ENCODE measurements at places on chromosomes 11 and 22. TPM values are rescaled to one million over a fixed set of nuclear protein-coding genes. Genes with fewer than 3 reads are reported as not detected.

Gene MISFA
- polyA plus RNA-seq, result 1.3 TPM

GRCh38 chr11:113974741-113975470, at the start of gene HTR3A:
Gene HTR3A (plus strand): TSS chr11:113975108. CDS start chr11:113975326, 218 bp downstream.
- no peak for DNase-seq

DNA sequence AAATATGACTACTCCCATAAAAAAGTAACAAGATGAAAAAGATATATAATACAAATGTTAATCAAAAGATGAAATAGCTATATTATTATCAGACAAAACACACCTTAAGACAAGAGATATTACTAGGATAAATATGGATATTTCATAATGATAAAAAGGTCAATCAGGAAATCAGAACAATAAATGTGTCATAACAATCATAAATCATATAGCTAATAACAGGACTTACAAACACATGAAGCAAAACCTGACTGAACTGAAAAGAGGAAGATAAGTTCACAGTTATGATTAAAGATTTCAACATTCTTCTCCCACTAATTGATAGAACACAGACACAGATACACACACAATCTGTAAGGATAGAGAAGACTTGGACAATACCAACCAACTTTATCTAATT, 47.2 kb downstream of the EIF3M start:
- DNase-seq, result no peak

GRCh38 chr22:46783721-46784120, 21.3 kb downstream of the TBC1D22A start:
- no peak for DNase-seq

DNA sequence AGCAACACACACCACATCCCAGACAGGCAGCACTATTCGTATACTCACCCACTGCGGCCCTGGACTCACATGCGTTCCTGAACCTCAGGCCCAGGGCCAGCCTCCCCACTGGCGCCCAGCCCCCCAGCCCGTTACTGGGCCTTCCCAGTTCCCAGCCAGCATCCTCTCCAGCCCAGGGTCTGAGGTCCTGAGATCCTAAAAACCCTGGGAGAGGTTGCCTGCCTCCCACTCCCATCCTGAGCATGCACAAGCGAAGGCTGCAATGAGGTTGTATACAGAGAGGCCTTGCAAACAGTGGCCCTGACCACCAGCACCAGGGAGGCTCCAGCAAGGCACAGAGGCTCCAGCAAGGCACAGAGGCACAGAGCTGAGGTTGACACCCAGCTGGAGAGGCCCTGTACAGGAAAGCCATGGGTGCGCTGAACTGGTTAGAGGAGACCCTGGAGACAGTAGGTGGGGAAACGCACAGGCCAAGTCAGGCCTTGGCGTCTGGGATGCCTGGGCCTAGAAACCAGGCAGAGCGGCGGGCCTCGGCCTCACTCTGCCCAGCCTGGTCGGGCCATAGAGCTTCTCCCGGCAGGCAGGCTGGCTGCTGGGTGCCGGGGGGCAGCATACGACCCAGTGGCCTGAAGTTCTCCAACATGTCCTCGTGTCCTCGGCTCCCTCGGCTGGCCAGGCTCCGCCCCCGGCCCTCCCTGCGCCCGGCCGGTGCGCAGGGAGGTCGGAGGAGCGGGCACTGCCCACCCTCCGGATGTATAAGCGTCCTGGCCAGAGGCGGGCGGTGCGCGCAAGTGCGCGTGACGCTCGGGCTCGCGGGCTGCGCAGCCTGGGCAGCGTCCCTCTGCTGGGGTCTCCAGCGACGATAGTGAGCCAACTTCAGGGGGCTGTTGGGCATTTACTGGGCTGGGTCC, 2.3 kb upstream of the TBX1 start:
- DNase-seq, result no peak

GRCh38 chr11:79040348-79040747, 400.5 kb downstream of the TENM4 start:
- no peak for DNase-seq

GRCh38 chr22:21700822-21701221, 34.8 kb downstream of the YPEL1 start:
- no peak for DNase-seq

DNA sequence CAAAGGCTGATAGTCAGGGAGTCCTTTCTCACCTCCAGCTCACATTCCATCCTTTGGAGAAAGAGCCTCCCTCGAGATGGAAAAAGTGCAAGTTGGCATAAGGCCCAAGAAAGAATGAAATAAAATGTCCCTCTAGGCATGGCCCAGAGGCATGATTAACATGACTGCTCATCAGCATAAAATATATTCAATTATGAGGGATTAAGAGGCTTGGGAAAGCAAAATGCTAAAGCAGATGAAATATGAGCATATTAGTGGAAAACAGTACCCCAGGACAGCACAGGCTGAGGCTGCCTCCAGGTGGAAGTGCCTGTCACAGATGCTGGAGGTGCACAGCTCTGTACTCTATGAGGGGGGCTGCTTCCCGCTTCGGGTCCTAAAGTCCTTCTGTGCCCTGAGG, 347.8 kb upstream of the PLET1 start:
- no peak for DNase-seq

Gene POLR2L
- polyA plus RNA-seq, result 431 TPM

- no peak for DNase-seq
These were observed 41.6 kb downstream of the EIF3F start for GRCh38 chr11:8028766-8029165.

Gene CDC45
- polyA plus RNA-seq, result 8.3 TPM

- DNase-seq, result no peak
These were observed 7.7 kb upstream of the APLP2 start for GRCh38 chr11:130062026-130062425.

DNA sequence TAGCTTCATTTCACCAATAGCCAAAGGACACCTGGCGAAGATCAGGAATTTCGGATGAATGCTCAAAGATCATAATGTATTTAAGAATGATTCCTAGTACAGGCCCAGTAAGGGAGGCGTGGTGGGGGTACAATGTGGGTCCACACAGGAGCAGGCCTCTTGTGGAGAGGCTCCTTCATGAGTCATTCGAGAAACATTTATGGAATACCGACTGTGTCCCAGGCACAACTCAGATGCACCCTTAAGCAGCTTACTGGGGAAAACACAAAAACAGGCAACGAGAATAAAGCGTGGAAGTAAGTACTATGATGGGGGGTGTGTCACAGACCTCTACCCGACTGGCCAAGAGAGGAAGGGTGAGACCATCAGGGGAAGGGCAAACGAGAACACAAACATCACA, 44.5 kb downstream of the SMCO4 start:
- DNase-seq, result no peak

GRCh38 chr22:24706054-24706453, 68.5 kb downstream of the PIWIL3 start:
- DNase-seq, result no peak

DNA sequence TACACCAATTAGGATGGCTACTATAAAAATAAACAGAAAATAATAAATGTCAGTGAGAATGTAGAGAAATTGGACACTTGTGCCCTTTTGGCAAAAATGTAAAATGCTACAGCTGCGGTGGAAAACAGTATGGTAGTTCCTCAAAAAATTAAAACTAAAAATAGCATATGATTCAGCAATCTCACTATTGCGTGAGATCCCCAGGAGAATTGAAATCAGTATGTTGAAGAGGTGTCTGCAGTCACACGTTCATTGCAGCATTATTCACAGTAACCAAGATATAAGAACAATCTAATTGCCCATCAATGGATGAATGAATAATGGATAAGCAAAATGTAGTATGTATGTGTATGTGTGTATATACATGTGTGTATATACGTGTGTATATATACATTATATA, 6.8 kb downstream of the OR52N2 start:
- DNase-seq, result no peak

GRCh38 chr11:64173616-64174355, 7.9 kb upstream of the MACROD1 start:
- no peak for DNase-seq

Gene KIAA0930
- polyA plus RNA-seq, result 58.0 TPM

- no peak for DNase-seq
These were observed 105.6 kb downstream of the RRAS2 start for GRCh38 chr11:14253421-14253820.

DNA sequence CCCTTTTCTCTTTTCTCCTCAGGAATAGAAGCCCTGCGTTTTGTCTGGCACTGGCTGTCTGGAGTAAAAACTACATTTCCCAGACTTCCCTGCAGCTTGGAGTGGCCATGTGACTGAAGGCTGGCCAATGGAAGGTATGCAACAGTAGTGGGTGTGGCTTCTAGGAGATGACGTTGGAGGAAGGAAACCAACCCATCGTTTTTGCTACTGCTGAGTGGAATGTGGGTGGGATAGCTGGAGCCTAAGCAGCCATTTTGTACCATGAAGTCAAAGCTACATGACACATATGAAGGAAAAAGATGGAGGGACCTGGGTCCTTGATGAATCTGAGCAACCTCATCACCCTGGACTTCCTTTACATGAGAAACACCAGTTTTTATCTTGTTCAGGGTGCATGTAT, 19.6 kb downstream of the FGF3 start:
- DNase-seq, result no peak

DNA sequence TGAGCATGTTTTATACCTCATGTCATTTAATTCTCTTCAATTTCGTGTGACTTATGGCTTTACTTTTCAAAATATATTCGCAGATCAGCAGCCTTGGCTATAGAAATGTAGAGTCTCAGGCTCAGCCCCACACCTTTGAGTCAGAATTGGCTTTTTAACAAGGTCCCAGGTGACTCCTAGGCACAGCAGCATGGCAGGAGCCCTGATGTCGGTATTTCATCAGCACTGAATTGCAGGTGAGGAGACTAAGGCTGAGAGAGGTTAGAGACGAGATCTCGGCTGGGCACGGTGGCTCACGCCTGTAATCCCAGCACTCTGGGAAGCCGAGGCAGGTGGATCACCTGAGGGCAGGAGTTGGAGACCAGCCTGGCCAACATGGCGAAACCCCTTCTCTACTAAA, 196.9 kb upstream of the SEZ6L start:
- DNase-seq, result no peak

Gene RIBC2
- polyA plus RNA-seq, result 0.31 TPM

DNA sequence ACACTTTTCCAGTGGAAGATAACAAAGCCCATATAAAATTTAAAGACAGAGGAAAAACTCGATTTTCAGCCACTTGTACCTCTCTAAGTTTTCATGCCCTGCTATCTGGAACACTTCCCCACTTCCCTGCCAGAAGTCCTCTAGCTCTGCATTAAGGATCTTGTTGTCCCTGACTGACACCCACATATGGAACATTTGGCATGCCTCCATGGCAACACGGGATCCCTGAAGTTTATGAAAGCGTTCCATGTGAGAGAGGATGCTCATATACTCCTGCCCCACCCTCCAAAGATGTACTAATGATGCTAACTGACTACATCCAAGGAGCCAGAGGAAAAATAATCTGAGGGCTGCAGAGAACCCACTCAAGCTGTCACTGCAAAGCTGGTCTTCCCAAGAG, 8.8 kb upstream of the C11orf91 start:
- no peak for DNase-seq

Gene OR6A2
- 0.06 TPM for polyA plus RNA-seq

GRCh38 chr11:113222241-113222640, 92.1 kb upstream of the TTC12 start:
- DNase-seq, result no peak

DNA sequence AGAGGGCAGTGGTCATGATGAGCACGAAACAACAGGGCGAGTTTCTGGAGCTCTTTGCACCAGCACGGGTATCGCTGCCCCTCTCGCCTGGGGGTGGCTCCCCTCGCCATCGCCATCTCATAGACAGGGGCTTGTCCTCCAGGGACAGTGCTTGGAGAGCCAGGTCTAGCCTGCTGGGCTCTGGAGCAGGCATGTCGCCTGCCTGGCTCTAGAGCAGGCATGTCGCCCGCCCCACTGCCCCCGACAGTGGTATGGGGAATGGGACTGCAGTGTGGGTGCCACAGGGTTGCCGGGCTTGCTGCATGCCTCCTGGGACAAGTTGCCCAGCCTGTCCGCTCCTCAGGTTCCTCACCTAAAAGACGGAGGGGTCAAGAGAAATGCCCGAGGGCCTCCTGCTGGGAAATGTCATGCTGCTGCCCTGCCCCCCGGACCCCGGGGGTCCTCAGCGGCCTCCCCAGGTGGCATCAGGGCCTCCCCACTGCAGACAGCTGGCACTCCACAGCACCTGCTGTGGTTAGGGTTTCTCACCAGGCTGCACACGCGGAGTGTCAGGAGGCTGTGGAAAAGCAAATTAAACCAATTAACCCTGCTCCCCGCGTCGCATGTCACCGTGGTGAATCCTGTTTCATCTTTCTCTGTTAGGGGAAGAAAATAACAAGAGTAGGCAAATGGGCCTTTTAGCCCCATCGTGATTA, 403.0 kb downstream of the TBC1D22A start:
- no peak for DNase-seq

Gene OR52A1
- not detected for polyA plus RNA-seq

DNA sequence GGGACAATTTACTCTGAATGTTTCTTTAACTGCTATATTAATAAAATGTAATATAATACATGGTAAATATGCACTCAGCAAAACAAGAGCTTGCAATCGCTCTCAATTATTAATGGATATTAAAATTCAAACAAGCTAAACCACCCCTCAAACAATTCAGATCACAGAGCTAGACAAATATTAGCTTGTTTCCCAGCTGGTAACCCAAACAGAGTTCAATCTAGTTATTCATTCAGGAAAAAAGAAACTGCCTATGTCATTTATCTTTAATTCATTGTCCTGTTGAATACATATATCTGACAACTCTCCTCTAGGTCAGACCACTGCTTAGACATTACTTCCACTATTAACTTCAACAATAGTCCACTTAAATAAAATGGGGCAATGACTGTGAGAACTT, 78.7 kb downstream of the SERGEF start:
- no peak for DNase-seq

GRCh38 chr11:126711977-126712625, 288.5 kb downstream of the KIRREL3 start:
- no peak for DNase-seq

DNA sequence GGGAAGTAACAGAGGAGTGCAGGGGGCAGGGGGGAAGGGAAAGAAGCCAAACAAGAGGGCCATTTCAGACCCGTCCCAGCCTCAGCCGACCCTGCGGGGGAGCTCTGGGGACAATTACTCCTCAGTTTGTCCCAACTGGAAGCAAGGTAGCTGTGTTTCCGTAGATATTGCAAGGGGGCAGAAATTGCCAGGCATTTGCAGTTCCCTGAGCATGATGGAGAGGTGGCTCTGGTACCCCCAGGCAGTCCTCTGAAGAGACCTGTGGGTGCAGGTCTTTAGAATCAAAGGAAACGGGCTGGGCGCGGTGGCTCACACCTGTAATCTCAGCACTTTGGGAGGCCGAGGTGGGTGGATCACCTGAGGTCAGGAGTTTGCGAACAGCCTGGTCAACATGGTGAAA, 13.8 kb upstream of the JAM3 start:
- no peak for DNase-seq

- DNase-seq, result no peak
These were observed 113.5 kb upstream of the VPREB1 start for GRCh38 chr22:22130953-22131608.

Gene RAPSN
- not detected for polyA plus RNA-seq

Gene RIMBP3C
- polyA plus RNA-seq, result not detected

Gene SAA1
- not detected for polyA plus RNA-seq

Gene MYOD1
- not detected for polyA plus RNA-seq

Gene LRRC74B
- polyA plus RNA-seq, result not detected

Gene DEPDC5
- polyA plus RNA-seq, result 9.4 TPM

DNA sequence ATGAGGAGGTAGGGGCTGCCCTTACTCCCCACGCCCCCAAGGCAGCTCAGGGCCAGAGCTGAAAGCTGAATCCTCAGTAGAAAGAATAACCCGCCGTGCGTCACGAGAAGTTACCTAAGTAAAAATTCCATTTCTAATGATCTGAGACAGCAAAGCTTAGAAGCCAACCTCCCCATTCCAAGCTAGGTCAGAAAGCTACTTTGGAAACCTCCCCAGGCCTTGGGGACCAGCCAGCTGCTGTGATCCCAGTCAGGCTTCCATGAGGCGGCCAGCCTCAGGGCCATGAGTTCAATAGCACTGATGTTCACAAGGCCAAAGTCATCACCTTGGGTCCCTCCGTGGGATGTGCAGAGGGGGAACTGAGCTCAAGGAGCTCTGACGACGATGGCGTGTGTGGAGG, 6.9 kb downstream of the SHISAL1 start:
- DNase-seq, result no peak

Data from AG04450 (cell line).